ENCODE measurements at places on chromosomes 2 and 18.

- DNase-seq = no peak
Observed at GRCh38 chr2:138956116-138956515, 175.9 kb upstream of the NXPH2 start.

- no peak for DNase-seq
Observed at GRCh38 chr2:18238209-18238608, 322.2 kb downstream of the RDH14 start.

DNA sequence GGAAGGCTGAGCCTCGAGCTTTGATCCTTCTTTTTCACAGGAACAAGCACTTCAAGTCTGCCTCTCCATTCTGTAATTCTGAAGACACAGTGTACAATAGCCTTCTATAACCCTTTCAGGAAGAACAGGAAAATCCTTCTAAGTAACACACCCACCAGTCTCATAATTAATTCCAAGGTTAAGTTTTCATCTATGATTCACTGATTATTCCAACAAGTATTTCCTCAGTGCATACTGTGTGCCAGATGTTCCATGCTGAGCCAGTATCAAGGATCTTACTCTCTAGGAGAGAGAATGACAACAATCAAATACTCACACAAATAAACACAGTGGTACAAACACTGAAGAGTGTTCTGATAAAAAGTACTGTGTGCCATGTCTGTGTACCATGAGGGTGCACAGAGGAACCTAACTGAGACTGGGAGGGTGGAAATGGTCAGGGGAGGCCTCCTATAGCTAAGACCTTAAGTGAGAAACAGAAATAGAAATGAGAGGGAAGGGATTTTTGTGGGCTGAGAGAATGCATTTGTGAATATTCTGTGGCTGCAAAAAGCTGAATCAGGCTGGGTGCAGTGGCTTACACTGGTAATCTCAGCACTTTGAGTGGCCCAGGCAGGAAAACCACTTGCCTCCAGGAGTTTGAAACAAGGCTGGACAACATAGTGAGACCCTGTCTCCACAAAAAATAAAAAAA lies 7.3 kb upstream of the MTLN start:
- DNase-seq = no peak

DNA sequence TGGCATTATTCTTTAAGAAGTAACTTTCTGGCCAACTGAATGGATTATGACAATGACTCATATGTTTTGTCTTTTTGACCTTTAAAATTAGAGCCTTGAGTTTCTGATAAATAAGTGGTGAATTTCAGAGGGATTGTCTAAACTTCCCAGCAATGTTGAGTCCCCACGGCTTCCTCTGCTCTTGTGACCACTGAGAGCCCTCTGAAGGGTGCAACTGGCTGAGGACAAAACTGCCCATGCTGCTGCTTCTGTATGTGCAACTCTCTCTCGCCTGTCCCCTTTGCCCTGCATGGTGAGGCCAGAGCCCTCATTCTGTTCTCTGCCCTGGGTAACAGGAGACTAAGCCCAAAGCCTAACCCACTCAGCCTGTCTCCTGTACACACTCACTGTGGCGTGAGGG lies 52.7 kb upstream of the SLC14A1 start:
- DNase-seq = no peak

GRCh38 chr2:166140932-166141331 lies 13.1 kb upstream of the SCN1A start:
- DNase-seq = no peak

DNA sequence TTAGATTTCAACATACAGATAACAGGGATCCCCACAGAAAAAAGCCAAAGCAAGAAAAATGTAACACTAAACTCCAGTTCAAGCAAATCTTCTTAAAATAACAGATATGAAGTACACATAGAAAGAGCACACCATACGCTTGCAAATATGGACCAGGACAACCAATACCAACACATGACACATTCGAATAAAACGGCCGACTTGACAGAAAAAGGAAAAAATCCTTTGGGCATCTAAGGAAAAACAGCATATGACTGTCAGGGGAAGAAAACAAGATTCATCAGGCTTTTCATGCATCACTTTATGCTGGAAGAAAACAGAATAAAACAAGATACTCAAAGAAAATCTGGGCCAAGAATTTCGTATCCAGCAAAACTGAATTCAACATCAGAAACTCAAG lies 16.0 kb downstream of the RNASEH1 start:
- no peak for DNase-seq

GRCh38 chr2:42328148-42328833 lies 32.7 kb downstream of the COX7A2L start:
- no peak for DNase-seq

DNA sequence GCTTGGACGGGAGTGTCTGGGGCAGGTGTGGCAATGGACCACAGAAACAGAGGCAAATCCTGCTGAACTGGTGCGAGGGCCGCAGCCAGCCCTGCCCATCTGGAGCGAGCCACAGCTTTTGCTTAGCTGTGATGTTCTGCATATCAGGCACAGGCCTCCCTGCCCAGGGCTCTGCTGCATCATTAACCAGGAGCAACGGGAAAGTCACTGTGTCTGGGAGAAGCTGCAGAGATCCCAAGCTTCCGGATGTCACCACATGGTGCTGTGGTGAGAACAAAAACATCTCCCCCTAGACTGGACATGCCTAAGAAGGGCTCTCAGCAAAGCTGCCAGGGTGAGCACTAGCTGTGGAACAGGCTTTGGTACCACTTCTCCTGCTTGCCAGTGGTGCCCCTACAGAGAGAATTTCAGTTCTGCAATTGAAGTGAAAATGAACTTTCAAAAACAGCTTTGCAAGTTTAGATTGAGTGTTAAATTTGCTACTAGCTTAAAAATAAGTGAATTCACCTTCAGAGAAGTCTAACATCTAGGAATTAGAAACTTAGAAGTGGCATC lies 172.9 kb upstream of the MYT1L start:
- DNase-seq = no peak

GRCh38 chr18:25055076-25055475 lies 296.9 kb downstream of the ZNF521 start:
- no peak for DNase-seq

DNA sequence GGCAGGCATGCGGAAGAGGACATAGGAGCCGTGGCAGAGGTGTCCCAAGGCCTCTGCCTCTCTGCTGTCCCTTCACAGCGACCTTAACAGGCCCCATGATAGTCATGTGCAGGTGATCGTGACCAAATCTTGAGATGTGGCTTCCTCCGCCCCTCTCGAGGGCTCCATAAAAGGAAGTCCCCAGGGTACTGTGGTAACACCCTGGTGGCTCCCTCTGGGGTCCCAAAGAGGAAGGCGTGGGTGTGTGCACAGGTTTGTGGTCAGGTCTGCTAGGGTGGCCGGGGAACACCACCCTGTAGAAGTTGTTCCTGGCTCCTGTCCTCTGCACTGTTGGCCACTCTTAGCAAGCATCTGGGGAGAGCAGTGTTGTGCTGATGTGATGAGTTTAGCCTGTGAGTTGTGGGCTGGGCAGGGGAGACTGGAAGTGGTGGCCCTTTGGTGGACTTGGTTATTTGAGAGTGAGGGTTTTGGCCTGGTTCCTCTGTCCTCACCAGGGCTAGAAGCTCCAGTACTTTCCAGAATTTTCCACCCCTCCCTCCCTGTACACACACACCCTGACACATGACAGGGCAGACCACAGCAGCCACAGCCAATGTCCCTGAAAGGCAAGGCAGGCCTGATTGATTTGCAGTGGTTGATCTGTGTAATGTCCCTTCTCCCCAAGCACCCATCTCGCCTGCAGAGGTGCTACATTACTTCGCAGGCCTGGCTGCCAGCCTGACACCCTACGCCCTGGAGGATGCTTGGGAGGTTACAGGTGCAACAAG lies 68.9 kb upstream of the BOD1L2 start:
- DNase-seq = no peak

GRCh38 chr2:28435814-28436351 lies 43.2 kb downstream of the FOSL2 start:
- no peak for DNase-seq

GRCh38 chr2:30639836-30640235 lies 167.4 kb downstream of the CAPN13 start:
- DNase-seq = no peak

- no peak for DNase-seq
Observed at GRCh38 chr2:237870126-237870525, 10.7 kb downstream of the RAMP1 start.

- no peak for DNase-seq
Observed at GRCh38 chr18:8952769-8953760, 149.4 kb upstream of the NDUFV2 start.

DNA sequence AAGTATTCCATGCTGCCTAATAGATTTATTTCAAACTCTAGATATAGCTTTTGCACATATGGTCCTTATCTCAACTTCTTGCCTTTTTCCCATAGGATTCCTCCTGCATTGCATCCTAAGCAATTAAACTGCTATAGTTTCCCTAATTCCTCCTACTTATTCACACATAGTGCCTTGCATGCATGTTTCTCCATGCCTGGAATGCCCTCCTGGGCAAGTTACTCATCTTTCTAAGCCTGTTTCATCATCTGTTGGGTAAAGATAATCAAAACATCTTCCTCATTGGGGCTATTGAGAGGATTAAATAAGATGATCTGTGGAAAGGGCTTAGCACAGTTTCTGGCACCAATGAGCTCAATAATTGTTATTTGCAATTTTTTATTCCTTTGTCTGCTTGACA lies 726.5 kb downstream of the SLC4A3 start:
- DNase-seq = no peak

GRCh38 chr2:9998916-9999654 lies 44.3 kb upstream of the KLF11 start:
- DNase-seq = peak; percentile 18
